ENCODE measurements at places on chromosomes 7 and 10.

DNA sequence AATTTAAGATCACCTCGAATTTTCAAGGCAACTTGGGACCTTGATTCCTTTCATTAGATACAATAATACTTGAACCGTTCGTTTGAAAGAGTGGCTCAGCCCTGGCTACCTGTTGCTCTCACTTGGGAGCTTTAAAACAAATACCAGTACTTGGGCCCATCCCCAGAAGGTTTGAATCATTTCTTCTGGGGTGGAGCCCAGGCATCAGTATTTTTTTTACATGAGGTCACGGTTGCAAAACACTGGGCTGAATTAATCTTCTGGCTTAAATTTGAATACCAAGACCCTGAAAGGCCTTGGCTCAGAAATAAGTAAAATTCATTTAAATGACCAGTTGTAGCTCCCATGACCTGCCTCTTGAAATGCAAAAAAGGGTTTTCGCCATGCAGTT lies 214.9 kb downstream of the CREB5 start:
- H3K27ac ChIP-seq = no peak overlapping the region
- H3K4me1 ChIP-seq = no peaks in the 10 kb centered on the region
- no peak for DNase-seq

GRCh38 chr10:69411476-69411875 lies 5.2 kb downstream of the TACR2 start:
- no peak for DNase-seq
- H3K4me3 ChIP-seq = no peak overlapping the region
- H3K27me3 ChIP-seq = peaks cover 1% of the 10 kb centered on the region
- H3K27ac ChIP-seq = no peak overlapping the region
- no peaks in the 10 kb centered on the region for H3K36me3 ChIP-seq

GRCh38 chr10:24664991-24665390 lies 58.7 kb downstream of the ARHGAP21 start:
- H3K27ac ChIP-seq = no peak overlapping the region
- H3K4me3 ChIP-seq = no peak overlapping the region
- H3K4me1 ChIP-seq = peaks cover under 1% of the 10 kb centered on the region
- H3K27me3 ChIP-seq = no peaks in the 10 kb centered on the region
- DNase-seq = no peak

GRCh38 chr7:129084801-129085551 lies 30.1 kb upstream of the TNPO3 start:
- no peaks in the 10 kb centered on the region for H3K36me3 ChIP-seq
- H3K27ac ChIP-seq = no peak overlapping the region
- H3K27me3 ChIP-seq = peaks cover 2% of the 10 kb centered on the region
- no peak for DNase-seq
- H3K4me1 ChIP-seq = peaks cover 4% of the 10 kb centered on the region

DNA sequence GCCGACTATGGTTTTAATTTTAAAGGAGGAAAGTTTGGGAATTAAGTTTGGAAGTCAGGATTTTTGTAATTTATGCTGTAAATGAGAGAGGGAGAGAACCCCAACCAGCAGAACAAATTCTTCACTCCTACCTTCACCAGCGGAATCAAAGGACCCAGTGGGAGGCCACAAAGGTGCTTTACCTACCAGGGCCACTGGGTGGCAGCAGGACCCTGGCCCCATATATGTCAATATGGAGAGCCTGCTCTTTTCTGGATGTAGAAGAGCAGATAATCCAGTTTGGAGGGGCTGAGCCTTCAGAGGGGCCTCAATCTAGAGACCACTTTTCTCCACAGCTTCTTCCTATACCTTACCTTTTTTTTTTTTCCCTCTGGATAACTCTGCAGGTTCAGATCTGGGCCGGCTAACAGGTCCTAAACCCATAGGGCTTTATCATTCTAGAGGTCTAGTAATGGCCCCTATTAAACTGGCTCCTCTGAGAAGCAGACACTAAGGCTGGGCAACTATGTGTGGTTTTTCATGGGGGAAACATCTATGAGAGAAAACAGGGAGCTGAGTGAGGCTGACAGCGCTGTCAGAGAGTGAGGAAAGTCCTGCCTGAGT lies 8.5 kb upstream of the SCD start:
- peak; percentile 90 for DNase-seq
- peaks cover 2% of the 10 kb centered on the region for H3K4me1 ChIP-seq
- peaks cover 1% of the 10 kb centered on the region for H3K27me3 ChIP-seq
- H3K36me3 ChIP-seq = no peaks in the 10 kb centered on the region

GRCh38 chr10:104688251-104689042 lies 47.4 kb downstream of the SORCS3 start:
- no peak for DNase-seq
- H3K4me3 ChIP-seq = no peak overlapping the region
- H3K36me3 ChIP-seq = no peaks in the 10 kb centered on the region
- H3K27ac ChIP-seq = no peak overlapping the region
- H3K27me3 ChIP-seq = peaks cover 17% of the 10 kb centered on the region
- H3K4me1 ChIP-seq = no peaks in the 10 kb centered on the region

- DNase-seq = no peak
- no peaks in the 10 kb centered on the region for H3K36me3 ChIP-seq
- no peaks in the 10 kb centered on the region for H3K4me1 ChIP-seq
- H3K27ac ChIP-seq = no peak overlapping the region
These were observed 38.6 kb downstream of the CDC14C start for GRCh38 chr7:48962821-48963505.

- peaks cover 5% of the 10 kb centered on the region for H3K36me3 ChIP-seq
- DNase-seq = peak; percentile 9
- peaks cover 30% of the 10 kb centered on the region for H3K4me1 ChIP-seq
These were observed 1.6 kb upstream of the KBTBD2 start for GRCh38 chr7:32893207-32893524.

DNA sequence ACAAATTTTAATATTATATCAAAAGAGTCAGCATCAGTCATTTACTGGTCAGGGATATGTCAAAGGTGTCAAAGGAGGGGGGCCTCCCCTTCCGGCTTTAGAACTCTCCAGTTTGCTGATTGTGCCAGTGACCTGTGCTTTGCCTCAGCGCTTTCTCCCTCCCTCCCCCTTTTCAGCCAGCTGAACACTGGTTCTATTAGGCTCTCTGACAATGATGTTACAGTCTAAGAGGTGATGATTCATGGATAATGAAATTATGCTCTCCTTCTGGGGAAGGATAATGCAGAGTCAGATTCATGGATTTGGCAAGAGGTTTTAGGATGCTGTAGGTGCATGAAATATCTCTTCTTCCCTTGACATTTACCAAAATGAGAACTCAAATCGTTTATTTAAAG lies 6.1 kb downstream of the LRRTM3 start:
- H3K4me3 ChIP-seq = no peak overlapping the region
- no peaks in the 10 kb centered on the region for H3K36me3 ChIP-seq
- DNase-seq = no peak
- no peaks in the 10 kb centered on the region for H3K4me1 ChIP-seq
- no peak overlapping the region for H3K27ac ChIP-seq

GRCh38 chr10:131748831-131749766 lies 151.7 kb upstream of the PPP2R2D start:
- no peaks in the 10 kb centered on the region for H3K36me3 ChIP-seq
- H3K4me1 ChIP-seq = no peaks in the 10 kb centered on the region
- no peak overlapping the region for H3K27ac ChIP-seq
- H3K4me3 ChIP-seq = no peak overlapping the region
- peaks cover 16% of the 10 kb centered on the region for H3K27me3 ChIP-seq
- DNase-seq = no peak

- no peak for DNase-seq
- no peaks in the 10 kb centered on the region for H3K36me3 ChIP-seq
- H3K27me3 ChIP-seq = peaks cover 23% of the 10 kb centered on the region
- no peak overlapping the region for H3K27ac ChIP-seq
These were observed 53.0 kb upstream of the EN2 start for GRCh38 chr7:155404976-155405375.

DNA sequence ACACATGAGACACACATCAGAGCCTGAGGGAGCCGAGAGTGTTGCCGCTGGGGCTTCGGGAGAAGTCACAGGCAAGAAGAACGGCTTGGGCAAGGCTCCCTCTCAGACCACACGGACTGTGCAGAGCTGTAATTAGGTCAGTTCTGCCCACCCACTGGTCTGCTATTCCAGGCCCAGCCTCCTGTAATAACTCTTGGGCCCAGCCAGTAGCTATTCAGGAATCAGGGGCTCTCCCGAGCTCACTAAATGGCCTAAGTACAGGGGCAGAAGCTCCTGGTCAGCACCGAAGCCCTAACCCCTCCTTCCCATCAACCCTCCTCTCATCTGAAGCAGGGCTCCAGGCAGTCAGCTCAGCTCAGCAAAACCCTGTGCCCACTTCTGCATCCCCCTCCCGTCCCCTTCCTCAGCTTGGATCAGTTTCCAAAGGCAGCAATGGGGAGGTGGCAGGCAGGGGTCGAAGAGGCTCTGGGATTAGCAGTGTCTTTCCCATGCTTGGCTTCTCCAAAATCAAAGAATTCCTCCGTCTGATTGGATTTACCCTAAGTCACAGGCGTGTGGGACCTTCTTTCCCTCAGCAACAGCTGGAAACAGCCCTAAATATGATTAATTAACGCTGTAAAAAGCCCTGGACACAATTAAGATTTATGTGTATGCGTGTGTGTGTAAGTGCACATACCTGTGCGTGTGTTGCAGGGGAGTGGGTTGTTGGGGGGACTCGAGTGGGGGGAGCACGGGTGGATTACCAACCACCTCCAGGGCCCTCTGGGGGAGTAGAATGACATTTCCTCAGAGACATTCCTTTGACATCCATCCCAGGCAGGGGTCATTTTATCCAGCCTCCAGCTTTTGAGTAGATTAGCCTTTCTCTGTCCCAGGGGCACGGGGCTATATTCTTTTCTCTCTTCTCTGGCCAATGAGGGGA lies 48.4 kb upstream of the BTRC start:
- peaks cover 30% of the 10 kb centered on the region for H3K27me3 ChIP-seq
- peaks cover 1% of the 10 kb centered on the region for H3K4me1 ChIP-seq
- DNase-seq = no peak
- no peak overlapping the region for H3K27ac ChIP-seq
- no peak overlapping the region for H3K4me3 ChIP-seq
- H3K36me3 ChIP-seq = peaks cover under 1% of the 10 kb centered on the region

DNA sequence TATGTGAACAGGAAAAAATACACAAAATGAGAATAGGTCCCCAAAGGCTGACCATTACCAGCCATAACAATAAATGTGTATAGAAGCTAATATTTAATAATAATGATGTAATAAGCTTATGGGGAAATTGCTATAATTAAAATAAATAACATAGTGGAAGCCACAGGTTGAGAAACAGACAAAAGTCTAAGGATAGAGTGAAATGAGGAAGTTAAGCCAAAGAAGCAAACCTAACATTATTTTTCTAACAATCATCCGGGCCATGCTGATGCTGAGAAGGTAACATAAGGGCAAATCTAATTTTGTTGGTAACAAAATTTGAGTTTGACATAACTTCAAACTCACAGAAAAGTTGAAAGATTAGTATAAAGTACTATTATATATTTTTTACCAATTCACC lies 115.9 kb downstream of the MICU1 start:
- H3K27me3 ChIP-seq = no peaks in the 10 kb centered on the region
- H3K4me3 ChIP-seq = no peak overlapping the region
- H3K27ac ChIP-seq = no peak overlapping the region
- no peak for DNase-seq
- peaks cover 14% of the 10 kb centered on the region for H3K36me3 ChIP-seq
- H3K4me1 ChIP-seq = peaks cover 6% of the 10 kb centered on the region

DNA sequence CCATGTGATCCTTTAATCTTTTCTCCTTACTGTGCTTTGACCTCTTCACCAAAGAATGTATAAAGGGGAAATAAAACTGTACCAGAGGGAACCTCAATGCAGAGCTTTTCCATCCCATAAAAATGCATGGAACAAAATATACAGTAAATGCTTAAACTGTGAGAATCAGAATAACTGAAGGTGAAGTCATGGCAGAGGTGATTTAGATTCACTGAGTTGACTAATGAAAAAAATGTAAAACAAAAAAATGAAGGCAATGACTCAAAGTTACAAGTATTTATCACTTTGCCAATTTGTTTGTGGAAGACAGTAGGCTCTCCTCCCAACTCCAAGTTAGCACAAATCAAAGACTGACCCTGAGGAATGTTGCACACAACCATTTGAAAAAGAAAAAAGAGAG lies 1331.6 kb upstream of the SORCS1 start:
- no peaks in the 10 kb centered on the region for H3K36me3 ChIP-seq
- no peaks in the 10 kb centered on the region for H3K27me3 ChIP-seq
- no peak for DNase-seq
- H3K27ac ChIP-seq = no peak overlapping the region

GRCh38 chr7:42108803-42109528 lies 128.0 kb downstream of the GLI3 start:
- H3K4me1 ChIP-seq = no peaks in the 10 kb centered on the region
- no peak overlapping the region for H3K4me3 ChIP-seq
- DNase-seq = no peak
- no peaks in the 10 kb centered on the region for H3K36me3 ChIP-seq
- H3K27ac ChIP-seq = no peak overlapping the region
- peaks cover 5% of the 10 kb centered on the region for H3K27me3 ChIP-seq

DNA sequence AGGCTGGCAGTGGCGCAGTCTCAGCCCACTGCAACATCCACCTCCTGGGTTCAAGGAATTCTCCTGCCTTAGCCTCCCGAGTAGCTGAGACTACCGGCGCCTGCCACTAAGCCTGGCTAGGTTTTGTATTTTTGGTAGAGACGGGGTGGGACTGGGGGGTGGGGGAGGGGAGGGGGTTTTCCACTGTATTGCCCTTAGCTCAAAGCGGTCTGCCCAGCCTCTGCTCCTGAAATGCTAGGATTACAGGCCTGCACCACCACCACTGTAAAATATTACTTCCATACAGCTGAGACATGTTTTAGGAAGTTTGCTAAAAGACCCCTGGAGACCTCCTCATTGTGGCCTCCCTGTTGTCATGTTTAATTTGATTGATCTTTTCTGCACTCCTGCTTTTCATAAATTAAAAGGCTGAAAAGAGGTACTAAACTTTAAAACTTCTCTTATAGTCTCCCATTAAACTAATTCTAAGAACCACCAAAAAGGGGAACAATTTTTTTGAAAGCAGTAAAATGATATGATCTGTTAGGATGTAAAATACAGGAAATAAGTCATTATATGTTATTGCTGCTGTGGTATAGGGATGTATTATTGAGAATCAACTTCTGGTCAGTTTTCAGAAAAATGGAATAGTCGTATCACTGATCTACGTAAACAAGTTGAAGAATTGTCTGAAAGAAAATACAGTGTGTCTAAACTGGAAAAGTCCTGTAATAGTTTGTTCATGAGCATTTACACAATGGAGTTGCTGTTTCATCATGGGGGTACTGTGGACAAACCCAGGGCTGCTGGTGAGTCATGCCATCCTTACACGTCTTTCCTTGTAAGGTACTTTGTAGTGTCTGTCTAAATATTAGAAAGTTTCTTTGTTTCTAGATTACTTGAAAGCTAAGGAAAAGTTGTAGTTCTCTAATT lies 72.9 kb upstream of the TMEM248 start:
- no peaks in the 10 kb centered on the region for H3K27me3 ChIP-seq
- H3K36me3 ChIP-seq = peaks cover 6% of the 10 kb centered on the region
- DNase-seq = peak; percentile 58
- H3K4me1 ChIP-seq = peaks cover 25% of the 10 kb centered on the region
- H3K27ac ChIP-seq = peak overlapping the region; percentile 82

Measured in activated CD8-positive, alpha-beta T cell treated with anti-CD3 and anti-CD28 coated beads for 36 hours (primary cell).